BJ (cell line): ENCODE measurements at places on chromosomes 12 and 14.

DNA sequence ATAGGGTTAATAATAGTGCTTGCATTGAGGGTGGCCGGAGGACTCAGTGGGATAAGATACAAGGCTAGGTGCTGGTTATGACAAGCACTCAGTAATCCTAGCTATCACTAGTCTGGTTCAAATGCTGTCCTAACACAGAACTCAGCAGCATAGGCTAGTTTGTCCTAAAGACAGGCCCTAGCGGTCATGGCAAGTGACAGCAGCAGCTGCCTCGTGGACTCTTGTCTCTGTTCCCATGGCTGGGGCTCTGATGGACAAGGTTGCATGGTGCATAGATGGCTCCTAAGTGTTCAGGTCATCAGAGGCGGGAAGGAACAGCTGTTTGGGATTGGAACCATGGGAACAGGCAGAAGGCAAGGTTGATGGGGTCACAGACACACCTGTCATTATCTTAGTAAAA is 42.4 kb upstream of the IGF1 start:
- DNase-seq = no peak

- no peak for DNase-seq
Measured at GRCh38 chr12:132448463-132448820, 41.5 kb upstream of the FBRSL1 start.

- DNase-seq = no peak
Measured at GRCh38 chr12:26113181-26113654, 11.6 kb downstream of the BHLHE41 start.

GRCh38 chr12:6939191-6939540 is 4.5 kb upstream of the RNU7-1 start:
- no peak for DNase-seq

DNA sequence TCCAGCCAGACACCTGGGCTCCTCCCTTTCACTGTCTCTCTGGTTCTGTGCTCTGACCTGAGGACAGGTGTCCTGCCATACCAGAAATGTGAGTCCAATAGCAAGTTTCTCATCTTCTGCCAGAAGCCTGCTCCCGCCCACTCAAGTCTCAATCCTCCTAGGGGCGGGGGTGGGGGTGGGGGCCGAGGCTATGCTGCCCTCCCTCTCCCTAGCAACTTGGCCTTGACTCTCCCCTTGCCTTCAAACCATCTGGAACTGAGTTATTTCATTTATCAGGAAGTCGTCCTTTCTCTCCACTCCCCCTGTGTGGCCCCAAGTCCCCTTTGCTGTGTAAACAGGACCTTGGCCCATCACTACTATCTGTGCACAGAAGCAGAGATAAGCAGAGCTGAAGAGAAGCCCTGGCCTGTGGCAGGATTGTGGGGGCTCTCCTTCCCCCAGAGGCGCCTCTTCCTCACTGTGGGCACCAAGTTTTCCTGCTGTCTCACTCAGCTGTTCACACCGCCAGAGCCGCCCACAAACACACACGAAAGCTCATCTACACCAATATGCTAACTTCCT is 117.1 kb downstream of the DPF3 start:
- no peak for DNase-seq

GRCh38 chr12:14651371-14651770 is 45.0 kb downstream of the GUCY2C start:
- no peak for DNase-seq

- DNase-seq = no peak
Measured at GRCh38 chr12:121916719-121917118, 1.7 kb upstream of the CFAP251 start.

- no peak for DNase-seq
Measured at GRCh38 chr14:61569812-61570548, 125.3 kb upstream of the HIF1A start.
